ENCODE measurements at places on chromosomes 12 and 14. TPM values are rescaled to one million over a fixed set of nuclear protein-coding genes. Genes with fewer than 3 reads are reported as not detected.

DNA sequence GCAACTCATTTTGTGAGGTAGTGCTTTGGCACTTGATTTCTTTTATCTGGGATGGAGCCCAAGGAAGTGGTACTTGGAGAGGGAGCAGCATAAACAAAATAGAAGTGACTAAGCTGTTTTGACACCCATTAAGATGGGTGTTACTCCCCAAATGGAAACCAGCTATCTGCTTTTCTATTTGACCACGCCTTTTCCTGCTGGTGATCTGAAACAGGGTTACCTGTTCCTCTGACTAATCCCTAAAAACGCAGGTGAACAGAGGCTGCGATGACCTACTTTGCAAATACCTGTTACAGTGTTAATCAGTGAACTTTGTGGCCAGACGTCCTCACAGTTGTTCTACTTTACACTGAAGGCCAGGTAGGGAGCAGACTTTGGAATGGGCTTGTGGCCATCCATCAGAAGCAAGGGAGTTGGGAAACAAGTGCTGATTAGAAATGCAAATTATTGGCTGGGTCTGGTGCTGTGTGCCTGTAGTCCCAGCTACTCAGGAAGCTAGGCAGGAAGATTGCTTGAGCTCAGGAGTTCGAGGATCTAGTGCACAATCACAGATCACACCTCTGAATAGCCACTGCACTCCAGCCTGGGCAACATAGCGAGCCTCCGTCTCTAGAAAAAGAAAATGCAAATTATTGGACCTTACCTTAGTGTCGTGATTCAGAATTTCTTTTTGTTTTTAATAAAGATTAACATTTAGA lies 58.3 kb upstream of the HECTD1 start:
- no peak for DNase-seq

DNA sequence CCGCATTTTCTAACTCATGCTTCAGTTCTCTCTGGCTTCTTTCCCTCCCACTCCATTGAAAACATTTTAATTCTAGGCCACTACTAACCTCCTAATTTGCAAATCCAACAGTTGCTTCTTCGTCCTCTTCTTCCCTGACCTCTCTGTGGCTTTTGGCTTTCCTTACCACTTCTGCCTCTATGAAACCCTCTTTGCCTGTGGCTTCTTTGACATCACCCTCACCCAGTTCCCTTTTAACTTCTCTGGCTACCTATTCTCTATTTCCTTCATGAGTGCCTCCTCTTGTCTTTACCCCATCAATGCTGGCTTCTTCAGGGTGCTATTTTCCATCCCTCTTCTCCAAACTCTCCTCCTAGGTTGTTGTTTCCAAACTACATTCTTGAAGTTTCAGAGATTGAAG lies 4.4 kb upstream of the HCFC2 start:
- no peak for DNase-seq

DNA sequence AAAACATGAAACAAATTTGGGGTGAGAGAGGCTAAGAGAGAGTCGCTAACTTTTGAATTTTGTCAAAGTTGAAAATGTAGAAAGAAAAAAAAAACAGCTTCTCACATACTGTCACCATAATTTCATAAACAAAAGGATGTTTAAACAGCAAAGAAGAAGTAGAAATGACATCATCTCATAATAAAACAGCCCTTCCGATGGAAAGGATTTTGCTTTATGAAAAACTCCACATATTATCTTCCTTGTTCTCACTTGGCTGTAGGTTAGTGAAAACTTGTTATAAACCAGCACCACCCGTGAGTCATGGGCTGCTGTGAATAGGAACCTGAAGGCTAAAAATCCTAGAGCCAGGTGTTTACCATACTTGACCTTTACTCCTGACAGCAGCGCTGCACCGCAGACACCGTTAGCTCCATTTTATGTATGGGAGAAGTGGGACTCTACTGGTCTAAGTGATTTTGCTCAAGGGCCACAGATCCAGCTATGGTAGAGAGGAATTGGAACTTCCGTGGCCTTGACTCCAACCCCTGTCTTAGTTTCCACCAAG lies 63.0 kb upstream of the VRK1 start:
- no peak for DNase-seq

GRCh38 chr12:91703491-91704283 lies 442.0 kb downstream of the BTG1 start:
- DNase-seq = no peak

DNA sequence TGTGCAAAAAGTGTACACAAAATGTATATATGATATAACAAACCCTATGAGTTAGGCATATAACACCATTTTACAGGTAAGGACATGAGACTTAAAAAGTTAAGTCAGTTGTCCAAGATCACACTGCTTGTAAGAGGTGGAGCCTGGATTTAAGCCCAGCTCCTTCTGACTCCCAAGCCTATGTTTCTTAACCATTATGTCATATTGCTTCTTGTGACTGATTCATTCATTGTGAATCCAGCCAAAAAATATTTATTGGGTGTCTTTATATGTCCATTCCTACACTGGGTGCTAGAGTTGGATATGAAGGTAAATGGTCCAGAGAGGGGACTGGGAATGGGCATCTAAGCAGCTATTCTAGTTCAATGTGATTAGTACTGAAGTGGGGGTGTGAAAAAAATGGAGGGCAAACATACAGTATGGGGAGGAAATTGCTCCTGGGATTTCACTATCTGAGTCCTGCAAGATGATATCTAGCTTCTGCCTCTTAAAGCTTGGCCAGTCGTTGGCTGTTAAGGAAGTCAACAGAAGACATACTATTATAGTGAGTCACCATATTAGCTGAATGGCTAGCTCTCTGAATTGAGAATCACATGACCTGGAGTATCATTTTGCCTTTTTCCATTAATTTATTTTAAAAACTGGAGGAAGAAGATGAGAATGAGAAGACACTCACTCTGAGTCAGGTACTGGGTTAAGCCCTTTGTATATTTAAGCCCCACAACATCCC lies 28.8 kb downstream of the PAX9 start:
- no peak for DNase-seq

- DNase-seq = no peak
These were observed 68.4 kb upstream of the FAM222A start for GRCh38 chr12:109645194-109645593.

GRCh38 chr12:19273482-19274330 lies 144.2 kb downstream of the PLEKHA5 start:
- DNase-seq = peak; percentile 44

DNA sequence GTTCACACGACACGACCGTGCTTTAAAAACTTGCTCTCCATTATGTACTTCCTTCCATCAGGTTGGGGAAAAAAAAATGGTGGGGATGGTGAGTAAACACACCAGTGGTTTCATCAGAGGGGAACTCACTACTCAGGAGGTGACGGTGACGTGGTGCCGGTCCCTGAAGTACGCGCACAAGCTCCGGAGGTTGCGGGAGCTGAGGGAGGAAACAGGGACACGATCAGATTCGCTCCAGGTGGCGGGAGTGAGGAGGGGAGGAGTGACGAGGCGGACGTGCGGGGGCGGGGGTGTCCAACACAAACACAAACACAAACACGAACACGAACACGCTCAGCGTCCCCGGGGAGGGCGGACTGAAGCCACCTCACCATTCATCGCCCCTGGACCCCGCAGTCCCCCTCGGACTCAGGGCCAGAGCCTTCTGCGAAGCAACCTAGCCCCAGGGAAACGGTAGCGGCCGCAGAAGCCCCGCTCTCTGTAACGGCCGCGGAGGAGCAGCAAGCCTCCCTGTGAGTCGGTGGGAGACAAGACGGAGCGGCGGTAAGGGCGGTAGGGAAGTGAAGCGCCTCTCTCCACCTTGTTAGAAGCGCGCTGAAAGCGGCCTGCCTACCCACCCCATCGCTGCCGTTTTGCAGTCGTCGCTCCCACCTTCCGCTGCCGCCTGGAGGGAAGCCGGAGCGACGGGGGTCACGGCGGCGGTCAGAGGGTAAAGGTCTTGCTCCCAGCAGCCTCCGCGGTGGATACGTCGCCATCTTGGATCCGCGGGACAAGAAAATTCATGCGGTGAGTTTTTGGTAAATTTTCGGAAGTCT lies at the start of gene CNOT2:
Gene CNOT2, plus strand, starts transcription at position 739 of the 815 bp plus-strand sequence. CDS start 34,794 bp downstream, outside the sequence.
- DNase-seq = peak; percentile 92

GRCh38 chr12:124509676-124510300 lies 57.6 kb downstream of the NCOR2 start:
- DNase-seq = peak; percentile 55

DNA sequence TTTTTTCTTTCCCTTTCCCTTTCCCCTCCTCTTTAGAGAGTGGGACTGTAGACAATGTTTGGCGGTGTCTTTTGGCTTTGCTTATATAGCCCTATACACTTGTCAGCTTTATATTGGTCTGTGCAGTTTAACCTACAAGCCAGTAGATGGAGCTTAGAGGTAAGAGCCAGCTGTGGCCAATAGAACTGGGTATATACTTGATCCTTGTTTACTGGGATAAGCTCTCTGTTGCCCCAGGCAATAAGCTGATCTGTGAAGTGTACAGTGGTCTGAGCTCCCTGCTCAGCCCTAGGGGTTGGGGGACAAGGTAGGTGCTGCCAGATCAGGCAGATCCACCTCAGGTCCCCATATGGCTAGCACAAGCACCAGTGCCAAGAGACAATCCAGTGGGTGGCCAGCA lies 434.1 kb downstream of the NOVA1 start:
- no peak for DNase-seq

- no peak for DNase-seq
These were observed 183.8 kb upstream of the HMGA2 start for GRCh38 chr12:65640489-65640901.

GRCh38 chr14:96303981-96304380 lies 48.0 kb downstream of the BDKRB1 start:
- DNase-seq = no peak

DNA sequence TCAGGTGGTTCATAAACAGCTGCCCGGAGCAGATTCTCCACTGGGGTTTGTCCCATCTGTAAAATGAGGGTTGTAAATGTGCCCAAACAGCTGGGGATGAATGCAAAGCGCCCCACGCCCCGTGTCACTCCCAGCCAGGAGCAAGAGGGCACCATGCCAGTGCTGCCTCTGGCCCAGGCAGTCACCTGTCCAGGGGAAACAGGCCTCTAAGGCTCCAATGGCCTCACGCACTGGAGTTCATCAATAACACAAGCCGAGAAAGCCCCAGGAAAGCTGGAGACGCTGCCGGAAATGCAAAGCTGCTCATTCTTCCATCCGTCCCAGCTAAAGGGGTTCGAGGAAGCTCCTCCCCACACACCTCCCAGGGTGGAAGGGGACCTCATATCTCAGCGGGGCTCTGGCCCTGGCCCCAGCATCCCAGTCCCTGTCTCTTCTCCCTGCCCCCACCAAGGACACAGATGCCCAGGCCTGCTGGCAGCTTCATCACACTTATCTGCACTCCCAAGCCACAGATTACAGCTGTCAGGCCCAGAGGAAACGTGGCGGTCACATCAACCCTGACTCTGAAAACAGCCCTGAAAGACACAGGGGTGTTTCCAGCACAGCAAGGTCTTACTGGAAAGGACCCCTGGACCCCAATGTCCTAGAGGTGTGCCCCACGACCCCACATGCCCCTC lies 21.5 kb downstream of the SCARB1 start:
- DNase-seq = peak; percentile 62

- DNase-seq = no peak
These were observed 3.8 kb upstream of the MYH7 start for GRCh38 chr14:23439107-23439835.

DNA sequence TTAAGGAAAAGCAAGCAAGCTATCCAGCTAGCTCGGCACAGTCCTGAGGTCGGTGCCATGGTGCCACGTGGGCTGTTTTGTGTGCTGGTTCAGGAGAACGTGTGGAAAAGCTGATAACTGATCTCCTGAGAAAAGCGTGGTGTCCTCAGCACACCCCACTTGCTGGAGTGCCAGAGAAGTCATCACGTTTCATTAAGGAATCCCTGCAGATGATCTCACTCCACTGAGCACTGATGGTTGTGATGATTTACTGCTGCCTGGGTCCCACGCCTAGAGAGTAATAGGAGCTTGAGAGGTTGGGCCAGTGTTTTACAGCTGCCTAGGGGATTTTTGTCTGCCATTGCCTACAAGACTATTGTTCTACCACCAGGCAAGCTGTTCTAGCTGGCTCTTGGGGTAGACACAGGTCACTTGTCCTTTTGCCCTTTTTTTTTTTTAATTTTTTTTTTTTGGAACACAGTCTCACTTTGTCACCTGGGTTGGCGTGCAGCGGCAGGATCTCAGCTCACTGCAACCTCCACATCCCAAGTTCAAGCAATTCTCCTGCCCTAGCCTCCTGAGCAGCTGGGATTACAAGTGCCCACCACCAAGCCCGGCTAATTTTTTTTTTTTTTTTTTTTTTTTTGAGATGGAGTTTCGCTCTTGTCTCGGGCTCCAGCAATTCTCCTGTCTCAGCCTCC lies 42.3 kb upstream of the EVL start:
- no peak for DNase-seq

DNA sequence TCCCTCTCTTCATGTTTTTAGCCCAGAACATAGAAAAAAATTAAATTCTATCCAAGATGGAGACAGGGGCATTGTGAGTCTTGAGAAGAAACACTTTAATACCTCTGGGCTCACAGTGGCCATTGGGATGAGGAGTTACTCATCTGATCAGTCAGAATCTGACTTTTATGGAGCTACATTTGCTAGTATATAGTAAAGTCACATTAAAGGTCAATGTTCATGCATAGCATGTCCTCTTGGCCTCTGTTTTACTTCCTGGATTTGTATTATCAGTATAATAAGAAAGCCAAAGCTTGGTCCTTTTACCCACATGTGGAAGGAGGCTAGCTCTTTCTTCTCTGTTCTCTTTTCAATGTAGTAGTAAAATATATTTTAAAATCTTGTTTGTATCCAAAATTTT lies 93.6 kb upstream of the CNOT2 start:
- DNase-seq = no peak

DNA sequence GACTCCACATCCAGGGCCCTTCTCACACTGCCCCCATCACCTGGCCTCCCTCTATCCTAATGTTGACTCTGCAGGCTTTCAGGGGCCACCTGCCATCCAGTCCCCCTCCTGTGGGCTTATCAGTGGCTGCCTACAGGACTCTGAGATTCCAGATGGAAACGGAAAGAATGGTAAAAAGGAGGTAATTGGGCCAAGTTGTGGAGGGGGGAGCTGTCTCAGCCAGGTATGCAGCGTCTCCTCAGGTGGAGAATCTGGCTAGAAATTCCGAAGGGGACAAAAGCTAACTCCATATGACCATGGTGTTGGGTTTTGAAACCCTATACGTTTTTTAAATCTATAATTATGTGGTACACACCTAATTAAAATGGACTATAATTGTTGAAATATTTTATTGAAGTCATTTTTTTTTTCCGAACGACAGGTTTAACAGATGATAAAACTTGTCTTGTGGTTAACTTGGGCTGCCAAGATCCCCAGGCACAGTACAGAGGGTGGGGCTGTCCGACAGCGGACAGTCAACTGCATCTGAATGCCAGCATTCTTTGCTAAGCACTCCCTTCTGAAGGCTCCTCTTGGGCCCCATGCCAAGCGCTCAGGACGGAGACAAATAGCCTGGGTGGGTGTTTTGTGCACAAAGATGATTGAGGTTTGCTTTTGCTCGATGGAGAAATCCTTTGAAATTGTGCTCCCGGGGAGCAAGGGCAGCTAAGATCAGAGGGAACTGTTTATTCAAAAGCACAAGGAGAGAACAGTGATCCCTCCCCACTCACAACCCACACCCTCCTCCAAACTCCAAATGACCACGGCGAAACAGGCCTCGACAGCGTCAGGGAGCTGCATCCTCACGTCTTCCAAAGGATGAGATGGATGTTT lies 365.6 kb downstream of the BCL11B start:
- peak; percentile 29 for DNase-seq

The VWF gene
- total RNA-seq = 31.3 TPM

The CPNE8 gene
- total RNA-seq = 5.4 TPM

The GDF3 gene
- not detected for total RNA-seq

The OR11H7 gene
- total RNA-seq = not detected

The SSPN gene
- 4.5 TPM for total RNA-seq

The ERBB3 gene
- total RNA-seq = 337 TPM

The KRT77 gene
- not detected for total RNA-seq

The PLBD1 gene
- total RNA-seq = 49.7 TPM

The SLC25A21 gene
- total RNA-seq = 11.1 TPM

The LMO3 gene
- 9.2 TPM for total RNA-seq

Data from transverse colon (tissue), 4 donors.